Stimulated activated CD8-positive, alpha-beta memory T cell treated with anti-CD3 and anti-CD28 coated beads, Interleukin-15, amount 100 ng/mL, for 4 hours (primary cell): ENCODE measurements at places on chromosomes 2 and 18.

DNA sequence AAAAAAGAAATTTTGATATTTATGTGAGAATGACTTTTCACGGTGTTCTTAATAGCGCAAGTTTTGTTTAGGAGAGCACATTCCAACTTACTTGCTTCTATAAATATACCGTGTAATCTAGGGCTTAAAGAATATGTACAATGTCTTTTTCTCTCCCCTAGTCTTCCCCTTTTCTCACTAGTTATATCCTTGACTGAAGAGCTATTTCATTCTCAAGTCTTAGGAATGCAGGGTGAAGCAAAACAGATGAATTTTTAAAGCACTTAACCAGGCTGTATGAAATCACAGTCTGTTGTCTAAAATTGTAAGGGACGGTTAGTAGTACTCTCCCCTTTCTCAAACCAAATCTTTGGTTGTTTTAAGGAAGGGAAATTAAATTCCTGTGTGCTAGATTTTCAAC is 29.6 kb upstream of the SLC30A6 start:
- DNase-seq, result no peak

DNA sequence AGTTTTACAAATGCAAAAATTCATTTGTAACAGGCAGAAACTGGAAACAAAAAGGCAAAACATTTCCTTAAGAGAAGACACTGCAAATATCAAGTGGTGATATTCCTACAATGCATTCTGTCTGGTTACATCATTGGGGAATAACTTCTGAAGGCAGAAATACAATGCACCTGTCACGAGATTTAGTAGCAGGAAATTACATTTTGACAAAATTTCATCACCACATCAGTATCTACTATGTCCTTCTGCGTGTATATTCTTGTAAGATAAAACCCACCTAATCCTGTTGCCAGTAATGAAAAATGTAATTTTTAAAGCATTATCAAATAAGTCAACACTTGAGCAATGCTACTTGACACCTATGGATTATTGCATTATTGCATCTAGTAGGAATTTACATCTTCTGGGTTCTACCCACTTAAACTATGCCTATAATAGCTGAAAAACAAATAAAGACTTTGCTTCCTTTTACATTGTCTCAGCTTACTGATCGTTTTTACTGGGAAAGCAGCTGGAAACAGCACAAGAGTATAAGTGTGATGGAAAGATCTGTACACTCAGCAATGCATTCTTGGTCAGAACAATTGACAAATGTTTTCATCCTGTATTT is 59.5 kb downstream of the IRS1 start:
- no peak for DNase-seq

DNA sequence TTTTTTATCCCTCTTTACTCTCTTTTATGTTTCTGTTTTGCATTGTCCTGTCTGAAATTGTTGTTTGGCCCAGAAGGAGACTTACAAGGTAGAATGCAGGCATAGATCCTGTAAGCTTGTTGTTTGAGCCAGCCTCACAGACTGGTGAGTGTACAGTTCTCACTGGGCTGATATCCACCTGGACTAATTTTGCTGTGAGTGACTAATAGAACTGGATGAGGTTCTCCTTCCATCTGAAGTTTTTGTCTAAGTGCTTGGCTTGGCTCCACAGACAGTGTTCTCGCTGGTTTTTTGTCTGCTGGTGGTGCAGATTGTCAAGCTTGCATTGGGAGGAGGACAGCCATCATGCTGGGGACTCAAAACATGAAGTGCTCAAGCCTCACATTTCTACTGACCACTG is 495.7 kb downstream of the TSN start:
- no peak for DNase-seq

DNA sequence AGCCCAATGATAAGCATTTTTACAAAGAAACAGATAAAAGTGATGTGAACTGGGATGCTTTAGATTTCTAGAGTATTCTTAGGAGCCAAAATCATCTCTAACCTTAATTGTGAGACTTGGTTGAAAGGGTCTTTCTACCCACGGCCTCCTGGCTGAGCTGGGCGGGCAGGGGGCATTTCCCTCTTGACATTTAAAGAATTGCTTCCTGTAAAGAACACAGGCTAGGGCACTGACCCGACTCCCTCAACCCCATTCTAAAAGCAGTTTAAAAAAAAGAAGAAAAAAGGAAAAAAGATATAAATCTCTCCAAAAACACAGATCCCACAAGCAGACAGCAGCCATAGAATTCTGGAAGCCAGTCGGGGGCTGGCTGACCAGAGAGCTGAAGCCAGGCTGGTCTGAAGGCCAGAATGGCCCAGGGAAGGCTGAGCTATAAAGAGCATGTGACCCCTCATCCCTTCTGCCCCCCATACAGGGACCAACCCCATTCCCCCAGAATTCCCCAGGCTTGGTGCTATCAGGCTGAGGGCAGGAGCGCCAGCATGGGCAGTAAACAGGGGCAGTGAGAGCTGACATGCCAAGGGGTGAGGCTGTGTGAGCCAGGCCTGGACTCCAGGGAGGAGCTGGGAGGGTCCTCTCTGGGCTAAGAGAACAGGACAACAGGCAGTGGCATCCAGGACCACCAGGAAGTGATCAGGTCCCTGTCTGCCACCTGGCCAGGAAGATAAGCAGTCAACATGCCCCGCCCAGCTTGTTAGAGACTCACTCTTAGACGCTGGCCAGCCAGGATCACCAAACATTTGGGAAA is 188.5 kb downstream of the HDAC4 start:
- no peak for DNase-seq

GRCh38 chr2:182281276-182281675 is 145.6 kb downstream of the PDE1A start:
- DNase-seq, result no peak

DNA sequence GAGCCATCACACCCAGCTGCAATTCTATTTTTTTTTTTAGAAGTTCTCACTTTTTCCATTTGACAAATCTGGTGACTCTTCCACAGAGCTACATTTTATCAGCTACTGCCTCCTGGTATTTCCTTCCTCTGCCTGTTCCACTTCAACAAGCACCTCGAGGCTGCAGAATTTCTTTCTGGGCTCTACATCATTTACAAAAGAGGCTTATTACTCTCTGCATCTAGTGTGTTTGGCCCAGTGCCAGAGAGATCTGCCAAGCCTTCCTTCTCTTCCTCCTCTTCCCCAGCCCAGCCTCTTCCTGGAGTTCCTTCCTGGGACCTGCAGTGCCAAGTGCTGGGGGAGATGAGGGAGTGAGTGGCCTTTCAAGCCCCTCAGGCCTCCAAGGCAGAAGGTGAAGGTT is 119.6 kb upstream of the ITGA6 start:
- DNase-seq, result no peak

DNA sequence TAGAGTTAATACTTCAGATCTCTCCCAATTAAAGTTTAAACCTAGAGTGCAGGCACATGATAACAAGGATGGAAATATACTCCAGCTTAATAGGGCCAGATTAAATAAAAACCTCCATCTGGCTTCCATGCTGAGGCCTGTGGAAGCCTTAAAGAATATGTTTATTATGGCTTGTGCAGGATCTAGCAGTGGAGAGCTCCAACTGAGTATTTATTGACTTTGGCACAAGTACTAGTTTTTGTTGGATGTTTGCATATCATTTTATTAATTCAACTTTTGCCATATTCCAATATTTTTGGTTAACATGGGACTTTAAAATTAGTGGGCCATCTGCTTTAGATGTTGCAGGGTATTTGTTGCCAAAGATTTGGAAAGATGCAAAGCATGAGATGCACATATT is 860.4 kb upstream of the SOX11 start:
- no peak for DNase-seq

DNA sequence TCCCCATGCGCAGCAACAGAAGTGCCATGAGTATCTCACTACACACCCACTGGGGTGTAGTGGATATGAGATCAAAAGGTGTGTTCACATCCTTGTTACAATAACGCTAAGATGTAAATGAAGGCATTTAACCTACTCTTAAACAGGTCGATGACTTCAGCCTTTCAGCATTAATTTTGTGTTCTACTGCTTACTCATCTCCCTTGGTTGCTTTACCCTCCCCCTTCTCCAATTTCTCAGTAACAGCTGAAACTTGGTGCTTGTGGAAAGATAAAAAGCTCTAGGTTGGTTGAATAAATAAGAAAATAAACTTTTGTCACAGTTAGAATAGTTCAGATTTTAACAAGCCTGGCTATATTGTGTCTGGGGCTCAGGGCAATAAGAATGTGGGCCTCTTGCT is 147.5 kb upstream of the SESTD1 start:
- DNase-seq, result no peak

DNA sequence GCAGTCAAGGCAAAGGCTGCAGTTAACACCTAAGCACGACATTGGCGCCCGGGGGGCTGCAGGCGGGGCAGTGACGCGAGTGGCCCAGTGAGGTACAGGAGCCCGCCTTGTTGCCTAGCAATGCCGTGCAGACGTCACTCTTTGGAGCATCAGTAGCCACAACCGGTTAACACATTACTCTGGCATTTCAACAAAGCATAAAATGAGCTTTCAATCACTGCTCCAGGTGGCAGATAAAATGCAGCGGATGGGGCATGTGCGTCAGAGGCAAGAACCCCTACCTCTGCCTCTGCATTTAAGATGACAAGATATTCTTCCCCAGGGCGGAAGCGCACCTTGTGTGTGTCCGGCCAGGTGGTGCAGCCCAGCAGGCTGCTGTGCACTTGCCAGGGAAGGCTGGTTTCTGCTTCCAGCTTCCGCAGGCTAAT is 139.4 kb downstream of the MTCL1 start:
- no peak for DNase-seq

DNA sequence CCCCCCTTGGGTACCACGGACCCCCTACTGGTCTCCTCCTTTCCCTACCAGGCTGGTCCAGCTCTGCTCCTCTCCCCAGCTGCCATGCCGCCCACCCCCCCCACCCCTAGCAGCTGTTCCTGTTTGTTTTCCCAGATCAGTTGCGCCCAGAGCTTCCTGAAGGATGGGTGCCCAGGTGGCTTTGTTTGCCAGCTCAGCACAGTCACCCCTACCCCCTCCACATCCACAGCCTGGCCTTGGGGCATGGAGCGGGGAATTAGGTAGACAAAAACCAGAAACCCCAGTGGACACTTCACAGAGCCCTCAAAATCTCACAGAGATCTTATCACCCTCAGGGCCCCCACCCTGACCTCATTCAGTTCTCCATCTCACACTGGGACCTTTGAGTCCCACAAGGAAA is 3.7 kb upstream of the CRYBA2 start:
- no peak for DNase-seq

DNA sequence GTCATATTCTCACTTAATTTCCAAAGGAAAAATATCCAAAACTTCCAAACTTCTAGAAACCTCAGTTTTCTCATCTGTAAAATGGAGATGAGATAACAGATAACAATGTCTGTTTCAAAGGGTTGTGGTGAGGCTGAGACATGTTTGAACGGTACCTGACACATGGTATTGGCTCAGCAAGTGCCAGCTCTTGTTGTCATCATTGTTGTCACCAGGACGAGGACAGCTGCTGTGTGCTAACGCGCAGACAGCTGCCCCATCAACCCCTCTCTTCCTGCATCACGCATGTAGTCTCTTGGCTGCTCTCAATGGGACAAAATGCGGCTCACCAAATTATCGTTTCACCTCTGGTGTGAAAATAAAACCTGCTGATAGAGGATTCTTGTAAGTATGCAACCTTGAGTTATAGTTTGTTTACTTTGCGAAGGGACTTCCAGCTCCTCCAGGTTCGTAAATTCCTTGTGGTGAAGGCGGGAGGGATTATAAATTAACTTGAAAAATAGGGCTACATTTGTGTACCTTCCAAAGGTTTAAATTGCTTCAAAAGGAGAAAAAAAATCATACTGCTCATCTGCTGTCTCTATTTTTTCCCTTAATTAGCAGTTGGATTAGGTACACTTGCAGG is 605.4 kb downstream of the BCL11A start:
- no peak for DNase-seq

DNA sequence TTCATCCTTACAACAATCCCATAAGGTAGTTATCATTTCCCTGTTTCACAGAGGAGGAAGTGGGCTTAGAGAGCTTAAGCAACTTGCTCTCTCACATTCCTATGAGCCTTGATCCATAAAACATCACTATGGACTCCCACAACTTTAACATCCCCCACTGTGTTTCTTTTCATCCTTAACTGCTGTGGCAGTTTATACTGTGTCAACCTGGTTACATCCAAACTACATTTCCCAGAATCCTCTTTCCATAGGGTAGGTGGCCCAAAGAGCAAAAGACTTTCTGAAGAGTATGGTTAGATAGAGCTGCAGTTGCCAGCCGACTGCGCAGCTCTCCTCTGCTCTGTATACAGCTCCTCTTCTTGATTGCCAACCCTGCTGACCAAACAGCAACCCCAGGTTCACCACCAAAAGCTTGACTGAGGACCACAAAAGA is 22.5 kb downstream of the MAP3K2 start:
- DNase-seq, result no peak

- DNase-seq, result no peak
Measured at GRCh38 chr2:12032975-12033374, 286.5 kb downstream of the LPIN1 start.

GRCh38 chr2:73984203-73984921 is at the start of gene TET3:
Gene TET3 (plus strand): TSS chr2:73984910. CDS start chr2:73986404, 1,494 bp downstream.
- DNase-seq, result peak; percentile 57

DNA sequence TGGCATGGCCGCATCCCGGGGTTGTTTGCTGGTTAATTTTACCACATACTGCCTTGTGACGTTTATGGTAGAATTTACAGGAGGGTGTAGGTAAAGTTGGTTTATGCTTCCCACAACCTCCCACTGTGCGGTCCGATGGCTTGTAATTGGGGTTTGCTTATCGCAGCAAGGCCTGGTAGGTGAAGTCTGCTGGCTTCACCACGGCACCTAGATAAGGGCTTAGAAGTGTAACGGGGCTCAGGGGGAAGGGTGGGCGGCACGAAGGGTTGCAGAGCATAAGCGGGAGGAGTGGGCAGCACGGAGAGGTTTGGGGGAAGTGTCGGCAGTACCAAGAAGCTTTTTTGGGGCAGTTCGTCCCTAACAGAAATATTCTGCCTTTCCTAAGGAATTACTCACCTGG is 39.0 kb upstream of the TMEM131 start:
- DNase-seq, result no peak

- DNase-seq, result no peak
Measured at GRCh38 chr2:235283246-235283645, 210.6 kb upstream of the AGAP1 start.

DNA sequence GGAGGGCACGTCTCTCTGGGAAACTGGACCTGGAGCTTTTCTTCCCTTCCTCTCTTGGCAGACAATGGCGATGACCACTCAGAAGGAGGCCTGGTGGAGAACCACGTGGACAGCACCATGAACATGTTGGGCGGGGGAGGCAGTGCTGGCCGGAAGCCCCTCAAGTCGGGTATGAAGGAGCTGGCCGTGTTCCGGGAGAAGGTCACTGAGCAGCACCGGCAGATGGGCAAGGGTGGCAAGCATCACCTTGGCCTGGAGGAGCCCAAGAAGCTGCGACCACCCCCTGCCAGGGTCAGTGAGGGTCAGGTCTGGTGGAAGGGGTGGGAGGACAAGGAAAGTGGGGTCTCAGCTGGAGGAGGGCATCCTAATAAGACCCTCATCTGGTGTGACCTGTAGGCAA is 27.3 kb downstream of the IGFBP2 start:
- no peak for DNase-seq

GRCh38 chr2:139684286-139684860 is 904.2 kb upstream of the NXPH2 start:
- DNase-seq, result no peak

DNA sequence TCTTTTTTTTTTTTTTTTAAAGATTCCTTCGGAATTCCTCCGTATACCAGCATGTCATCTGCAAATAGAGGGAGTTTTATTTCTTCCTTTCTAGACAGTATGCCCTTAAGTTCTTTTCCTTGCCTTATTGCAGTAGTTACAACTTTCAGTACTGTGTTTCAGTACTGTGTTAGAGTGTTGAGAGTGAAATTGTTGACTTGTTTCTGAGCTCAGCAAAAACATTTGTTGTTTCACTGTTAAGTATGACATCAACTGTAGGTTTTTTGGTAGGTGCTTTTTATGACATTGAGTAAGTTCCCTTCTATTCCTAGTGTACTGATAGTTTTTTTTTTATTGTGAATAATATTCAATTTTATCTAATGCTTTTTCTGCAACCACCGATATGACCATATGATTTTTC is 43.9 kb downstream of the ACVR2A start:
- no peak for DNase-seq
